ENCODE measurements at places on chromosomes 7 and 10.

- no peak for DNase-seq
These were observed 32.5 kb upstream of the FEZF1 start for GRCh38 chr7:122337011-122337410.

- DNase-seq, result no peak
These were observed 82.5 kb downstream of the RNLS start for GRCh38 chr10:88500656-88501055.

GRCh38 chr7:68246189-68246633 lies 1249.6 kb downstream of the TYW1 start:
- no peak for DNase-seq

GRCh38 chr10:57579926-57580325 lies 687.8 kb downstream of the IPMK start:
- DNase-seq, result no peak

DNA sequence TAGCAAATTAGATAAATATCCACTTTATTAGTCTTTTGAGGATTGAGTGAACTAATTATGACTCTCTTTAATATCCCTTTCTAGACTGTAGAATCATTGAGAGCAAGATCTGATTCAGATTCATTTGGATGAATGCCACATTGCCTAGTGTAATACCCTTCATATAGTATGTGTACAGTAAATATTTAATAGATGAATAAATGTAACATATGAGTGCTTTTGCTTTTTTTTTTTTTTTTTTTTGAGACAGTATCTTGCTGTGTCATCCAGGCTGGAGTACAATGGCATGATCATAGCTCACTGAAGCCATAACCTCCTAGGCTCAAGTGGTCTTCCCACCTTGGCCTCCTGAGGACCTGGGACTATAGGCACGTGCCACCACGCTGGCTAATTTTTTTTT lies 14.8 kb downstream of the SAMD8 start:
- DNase-seq, result no peak

DNA sequence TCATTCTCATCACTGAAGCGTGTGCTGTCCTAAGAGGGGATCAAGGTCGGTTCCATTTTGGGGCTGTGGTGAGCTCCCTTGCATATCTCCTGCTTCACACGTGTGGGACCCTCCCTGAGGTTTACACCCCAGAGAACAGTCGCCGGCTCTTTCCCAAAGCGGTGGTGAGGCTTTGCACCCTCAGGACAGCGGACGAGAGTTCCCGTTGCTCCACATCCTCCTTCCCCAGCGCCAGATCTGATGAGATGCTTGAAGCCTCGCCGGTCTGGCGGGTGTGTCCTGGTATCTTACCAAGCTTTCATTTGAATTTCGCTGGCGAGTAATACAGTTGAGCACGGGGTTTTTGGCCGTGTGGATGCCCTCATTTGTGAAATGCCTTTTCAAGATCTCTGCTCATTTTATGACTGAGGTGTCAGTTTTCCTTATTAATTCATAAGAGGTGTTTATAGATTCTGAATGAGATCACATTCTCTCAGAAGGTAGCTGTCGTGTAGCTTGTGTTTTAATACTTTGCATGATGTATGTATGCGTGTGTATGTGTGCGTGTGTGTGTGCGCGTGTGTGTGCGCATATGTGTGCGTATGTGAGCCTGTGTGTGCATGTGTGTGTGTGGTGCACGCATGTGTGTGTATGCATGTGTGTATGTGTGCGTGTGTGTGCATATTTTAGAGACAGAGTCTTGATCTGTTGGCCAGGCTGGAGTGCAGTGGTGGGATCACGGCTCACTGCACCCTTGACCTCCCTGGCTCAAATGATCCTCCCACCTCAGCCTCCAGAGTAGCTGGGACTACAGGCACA lies 30.7 kb downstream of the ELFN1 start:
- DNase-seq, result no peak

- no peak for DNase-seq
These were observed 621 bp upstream of the FAM133B start for GRCh38 chr7:92590711-92591310.

DNA sequence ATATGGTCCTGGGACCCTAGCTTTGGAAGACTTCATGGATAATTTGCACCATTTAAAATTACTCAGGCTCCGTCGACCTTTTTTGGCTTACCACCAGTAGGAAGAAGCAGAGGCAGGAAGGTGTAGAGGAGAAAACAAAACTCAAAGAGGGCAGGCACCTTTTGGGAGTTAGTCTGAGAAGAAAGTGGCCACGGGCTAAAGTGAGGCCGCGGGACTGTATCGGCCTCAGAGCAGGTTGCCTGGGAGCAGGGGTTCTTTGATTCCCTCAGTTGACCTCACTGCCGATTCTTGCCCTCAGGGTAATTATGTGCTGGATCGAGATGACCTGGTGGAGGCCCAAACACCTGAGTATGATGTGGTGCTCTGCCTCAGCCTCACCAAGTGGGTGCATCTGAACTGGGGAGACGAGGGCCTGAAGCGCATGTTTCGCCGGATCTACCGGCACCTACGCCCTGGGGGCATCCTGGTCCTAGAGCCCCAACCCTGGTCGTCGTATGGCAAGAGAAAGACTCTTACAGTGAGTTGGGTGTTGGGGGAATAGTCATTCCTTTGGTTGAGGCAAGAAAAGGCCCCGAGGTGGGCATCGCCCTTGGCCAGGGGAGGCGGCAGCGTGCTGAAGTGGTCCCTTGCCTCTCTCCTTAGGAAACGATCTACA lies 3.1 kb downstream of the MEPCE start:
- no peak for DNase-seq

GRCh38 chr7:128446306-128446705 lies 9.4 kb upstream of the HILPDA start:
- DNase-seq, result no peak

DNA sequence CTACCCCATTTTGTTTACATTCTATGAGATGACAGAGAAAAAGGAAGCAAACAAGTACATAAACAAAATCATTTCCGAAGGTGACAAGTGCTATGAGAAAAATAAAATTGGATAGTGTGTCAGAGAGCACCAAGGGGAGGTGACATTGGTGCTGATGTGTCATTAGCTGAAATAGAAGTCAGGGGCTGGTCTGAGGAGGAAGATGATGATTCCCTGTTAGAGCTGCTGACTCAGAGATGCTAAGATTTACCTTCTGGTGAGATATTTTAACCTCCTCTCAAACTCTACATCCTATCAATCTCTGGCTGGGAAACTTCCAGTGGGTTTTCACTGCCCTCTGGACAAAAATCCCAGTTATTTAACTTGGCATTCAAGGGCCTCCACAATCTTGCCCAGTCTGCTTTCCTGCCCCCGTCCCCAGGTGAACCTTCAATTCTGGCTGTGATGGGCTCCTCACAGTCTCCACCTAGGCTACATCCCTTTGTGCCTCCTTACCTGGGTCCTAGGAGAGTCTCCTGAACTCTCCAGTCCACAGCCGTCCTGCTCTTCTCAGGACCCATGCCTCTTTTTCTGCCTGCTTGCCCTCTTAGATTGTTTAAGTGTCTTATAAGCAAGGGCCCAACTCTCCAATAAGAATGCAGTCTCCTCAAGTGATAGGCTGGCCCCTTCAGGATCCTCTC lies 26.6 kb downstream of the DUSP5 start:
- DNase-seq, result no peak

GRCh38 chr7:29258951-29259350 lies 64.4 kb downstream of the CHN2 start:
- DNase-seq, result no peak

DNA sequence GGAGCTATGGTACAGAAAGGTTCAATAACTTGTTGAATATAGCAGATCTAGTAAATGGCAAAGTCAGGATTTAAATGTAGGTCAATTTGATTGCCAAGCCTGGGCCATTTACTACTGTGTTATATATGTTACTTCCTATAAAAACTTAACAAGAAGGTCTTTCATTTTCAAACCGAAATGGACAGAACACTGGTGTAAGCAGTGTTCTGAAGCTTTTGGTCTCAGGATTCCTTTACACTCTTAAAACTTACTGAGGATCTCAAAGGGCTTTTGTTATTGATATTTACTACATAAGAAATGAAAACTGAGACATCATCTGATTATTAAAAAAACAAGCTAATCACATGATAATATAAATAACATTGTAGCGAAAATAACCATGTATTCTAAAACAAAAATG lies 114.7 kb downstream of the PTEN start:
- DNase-seq, result no peak

- DNase-seq, result no peak
These were observed 108.9 kb downstream of the RNLS start for GRCh38 chr10:88473989-88474883.

DNA sequence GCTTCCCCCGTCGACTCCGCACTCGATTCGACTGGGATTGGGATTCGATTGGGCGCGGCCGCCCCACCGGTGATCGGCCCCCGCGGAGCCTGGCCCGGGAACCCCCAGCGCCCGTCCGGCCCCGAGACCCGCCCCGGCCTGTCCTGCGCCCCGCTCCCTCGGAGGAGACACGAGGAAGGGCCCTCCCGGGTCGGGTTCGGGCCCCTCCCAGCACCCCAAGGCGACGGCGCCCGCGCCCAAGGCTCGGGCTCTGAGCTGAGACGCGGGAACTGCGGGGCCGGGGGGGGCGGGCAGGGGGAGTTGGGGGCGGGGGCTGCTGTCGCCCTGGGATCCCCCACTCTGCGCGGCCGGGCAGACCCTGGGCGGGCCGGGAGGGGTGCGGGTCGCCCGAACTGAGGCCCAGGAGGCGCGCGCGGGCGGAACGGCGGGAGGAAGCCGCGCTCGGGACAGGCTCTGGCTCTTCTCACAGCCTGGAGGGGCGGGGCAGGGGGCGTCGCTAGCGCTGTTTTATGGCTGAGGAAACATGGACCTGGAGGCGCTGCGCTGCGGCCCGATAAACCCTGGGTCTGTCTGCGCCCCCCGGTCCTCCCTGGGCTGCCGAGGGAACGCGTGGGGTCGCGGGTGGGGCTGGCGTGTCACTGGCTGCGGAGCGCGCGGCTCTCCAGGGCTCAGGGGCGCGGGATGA lies 1.7 kb upstream of the NKX6-2 start:
- no peak for DNase-seq

- DNase-seq, result no peak
These were observed 15.5 kb downstream of the LOXL4 start for GRCh38 chr10:98252464-98252863.

- peak; percentile 65 for DNase-seq
These were observed 28.4 kb upstream of the VWDE start for GRCh38 chr7:12431886-12432556.

DNA sequence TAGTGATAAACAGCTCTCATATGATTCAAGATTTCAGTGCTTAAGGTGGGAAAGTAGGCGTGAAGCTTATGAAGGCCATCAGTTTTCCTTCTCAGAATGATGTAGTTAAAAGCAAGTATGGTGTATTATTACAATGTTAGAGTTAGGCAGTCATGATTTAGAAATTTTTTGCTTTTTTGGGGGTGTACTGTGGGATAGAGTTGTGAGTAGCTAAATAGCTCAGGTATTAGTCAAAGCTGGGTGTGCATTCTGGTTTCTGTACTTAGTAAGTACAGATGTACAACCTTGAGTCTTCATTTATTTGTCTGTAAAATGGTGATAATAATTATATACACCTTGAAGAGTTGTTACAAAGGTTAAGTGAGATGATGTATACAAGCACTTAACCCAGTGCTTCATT lies 52.2 kb downstream of the R3HCC1L start:
- DNase-seq, result no peak

GRCh38 chr10:82308641-82309040 lies 433.6 kb downstream of the NRG3 start:
- no peak for DNase-seq

DNA sequence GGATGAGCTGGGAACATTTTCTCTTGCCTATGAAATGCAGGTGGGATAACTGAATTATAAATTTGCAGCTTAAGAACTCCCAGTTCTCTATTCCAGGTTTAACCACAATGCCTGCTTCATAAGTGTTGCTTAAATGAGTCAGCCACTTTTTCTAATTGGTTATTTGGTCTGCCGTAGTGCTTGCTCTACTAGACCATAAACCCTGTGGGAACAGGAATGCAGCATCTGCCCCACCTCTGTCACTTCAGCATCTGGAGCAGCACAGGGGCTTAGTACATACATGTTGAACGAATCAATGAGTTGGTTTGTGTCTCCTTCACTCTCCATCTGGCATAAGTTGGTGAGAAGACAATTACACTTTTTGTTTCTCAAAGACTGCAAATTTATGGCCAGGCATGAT lies 95.2 kb upstream of the PTER start:
- DNase-seq, result no peak

- DNase-seq, result no peak
These were observed 918.2 kb upstream of the ZNF722 start for GRCh38 chr7:63080406-63080805.

- DNase-seq, result no peak
These were observed 1.8 kb downstream of the SEMA3C start for GRCh38 chr7:80916770-80917741.

GRCh38 chr7:674454-675410 lies 51.8 kb upstream of the DNAAF5 start:
- DNase-seq, result no peak

GRCh38 chr7:72019436-72019835 lies 392.7 kb downstream of the CALN1 start:
- no peak for DNase-seq

DNA sequence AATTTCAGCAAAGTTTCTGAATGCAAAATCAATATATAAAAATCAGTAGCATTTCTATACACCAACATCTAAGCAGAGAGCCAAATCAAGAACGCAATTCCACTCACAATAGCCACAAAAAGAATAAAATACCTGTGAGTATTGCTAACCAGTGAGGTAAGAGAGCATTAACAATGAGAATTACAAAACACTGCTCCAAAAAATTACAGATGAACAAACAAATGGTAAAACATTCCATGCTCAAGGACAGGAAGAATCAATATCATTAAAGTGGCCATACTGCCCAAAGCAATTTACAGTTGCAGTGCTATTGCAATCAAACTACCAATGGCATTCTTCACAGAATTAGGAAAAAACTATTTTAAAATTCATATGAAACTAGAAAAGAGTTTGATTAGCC lies 61.5 kb downstream of the HECTD2 start:
- DNase-seq, result no peak

GRCh38 chr10:25356609-25357008 lies 181.8 kb downstream of the GPR158 start:
- no peak for DNase-seq

GRCh38 chr10:68816796-68817412 lies 10.4 kb upstream of the STOX1 start:
- DNase-seq, result no peak

DNA sequence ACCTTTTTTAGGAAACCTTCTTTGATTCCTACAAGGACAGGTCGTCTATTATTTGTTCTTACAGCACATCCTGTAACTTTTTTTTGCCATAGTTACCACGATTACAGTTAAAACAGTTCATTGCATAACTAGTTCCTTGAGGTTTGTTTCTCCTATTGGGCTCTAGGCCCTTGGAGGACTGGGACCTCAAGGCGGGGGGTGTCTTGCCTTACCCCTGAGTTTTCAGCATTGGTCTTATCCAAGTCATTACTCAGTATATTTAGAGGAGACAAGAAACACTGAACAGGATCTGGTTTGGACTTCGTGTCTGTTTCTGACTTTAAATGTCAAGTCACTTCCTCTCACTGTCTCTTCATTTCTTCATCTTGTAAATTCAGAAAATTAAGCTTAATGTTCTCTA lies 369.8 kb downstream of the SDK1 start:
- no peak for DNase-seq

DNA sequence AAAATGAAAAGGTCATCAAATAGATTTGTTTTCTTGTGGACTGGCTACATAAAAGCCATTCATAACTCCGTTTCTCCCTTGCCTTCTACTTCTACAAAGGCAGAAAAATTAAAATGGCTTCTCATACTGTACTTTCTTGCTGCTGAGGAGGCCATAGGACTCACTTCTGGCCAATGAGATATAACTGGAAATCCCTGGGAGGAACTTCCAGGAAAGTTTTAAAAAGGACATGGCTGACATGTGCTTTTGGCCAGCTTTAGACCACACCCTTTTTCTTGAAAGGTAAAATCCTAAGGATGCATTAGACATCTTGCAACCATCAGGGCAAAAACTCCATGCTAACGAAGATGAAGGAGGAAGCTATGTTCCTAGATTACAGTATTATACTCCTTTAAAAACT lies 58.5 kb downstream of the PDZD8 start:
- no peak for DNase-seq
